ENCODE measurements at places on chromosomes 4 and X. TPM values are rescaled to one million over a fixed set of nuclear protein-coding genes. Genes with fewer than 3 reads are reported as not detected.

Gene KCNE5
- total RNA-seq: 1.0 TPM

Gene TCP11X2
- total RNA-seq: not detected

Gene VSIG1
- total RNA-seq: not detected

Gene ARL9
- total RNA-seq: 0.12 TPM

Gene IQCM
- total RNA-seq: not detected

Gene DKK2
- total RNA-seq: 0.28 TPM

Gene RASGEF1B
- total RNA-seq: 45.6 TPM

Gene ADH7
- total RNA-seq: not detected

Gene IL2RG
- total RNA-seq: 12.7 TPM

Gene CT45A5
- not detected for total RNA-seq

Gene STK32B
- total RNA-seq: 2.6 TPM

Measured in omental fat pad (tissue), 4 donors.